ENCODE measurements at places on chromosomes 2 and 18. TPM values are rescaled to one million over a fixed set of nuclear protein-coding genes. Genes with fewer than 3 reads are reported as not detected.

The GREB1L gene
- total RNA-seq: 0.45 TPM

The SERPINB3 gene
- total RNA-seq: not detected

The MZT2A gene
- total RNA-seq: not detected

The TEX44 gene
- not detected for total RNA-seq

The DES gene
- 1,198 TPM for total RNA-seq

The SERPINB10 gene
- not detected for total RNA-seq

The DSC3 gene
- not detected for total RNA-seq

The CYS1 gene
- total RNA-seq: 3.9 TPM

The UGT1A9 gene
- total RNA-seq: 0.73 TPM

The MEP1B gene
- 1.1 TPM for total RNA-seq

The SPC25 gene
- total RNA-seq: not detected

The PTPN4 gene
- 29.6 TPM for total RNA-seq

The REG3A gene
- not detected for total RNA-seq

The CNDP1 gene
- total RNA-seq: 0.72 TPM

The ADD2 gene
- total RNA-seq: not detected

The SLC23A3 gene
- total RNA-seq: 0.58 TPM

The EFHD1 gene
- total RNA-seq: not detected

The RAB6C gene
- total RNA-seq: not detected

- no peak for DNase-seq
Observed at GRCh38 chr2:60957224-60957623, 60.3 kb upstream of the PEX13 start.

DNA sequence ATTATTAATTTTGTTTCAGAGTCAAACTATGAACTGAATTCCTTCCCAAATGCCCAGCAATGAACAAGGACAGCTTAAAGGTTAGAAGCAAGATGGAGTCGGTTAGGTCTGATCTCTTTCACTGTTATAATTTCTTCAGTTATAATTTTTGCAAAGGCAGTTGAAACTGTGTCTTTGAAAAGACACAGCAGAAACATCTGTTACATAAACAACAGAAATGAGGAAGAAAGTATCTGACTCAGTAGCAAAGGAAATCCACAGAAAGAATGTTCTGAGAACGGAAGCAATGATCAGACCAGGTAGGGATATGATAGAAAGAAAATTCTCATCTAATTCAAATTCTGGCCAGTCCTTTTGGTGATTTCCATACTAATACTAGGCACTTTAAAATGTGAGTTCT lies 5.2 kb upstream of the RMC1 start:
- DNase-seq: no peak

- no peak for DNase-seq
Observed at GRCh38 chr2:182941919-182942318, 75.5 kb upstream of the FRZB start.

DNA sequence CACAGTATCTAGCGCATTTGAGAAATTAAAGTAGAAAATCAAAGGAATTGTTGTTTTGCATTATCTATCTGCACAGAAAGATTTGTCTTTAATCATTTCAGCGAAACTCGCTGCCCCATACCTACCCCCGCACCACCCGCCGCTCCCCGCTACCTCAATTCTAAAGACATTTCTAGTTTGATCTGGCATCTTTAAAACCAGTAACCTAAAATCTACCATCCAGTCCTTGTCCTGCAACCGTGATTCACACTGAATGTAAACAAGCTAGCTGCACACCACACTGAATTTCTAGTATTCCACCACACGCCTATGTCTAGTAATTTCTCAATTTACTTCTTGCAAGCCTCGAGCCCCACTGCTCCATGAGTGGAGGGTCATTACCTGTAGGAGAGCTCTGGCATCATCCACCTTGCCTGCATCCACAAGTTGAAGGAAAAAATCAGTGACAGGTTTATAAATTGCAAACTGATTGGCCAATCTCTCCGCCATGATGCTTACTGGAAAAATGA lies 60.1 kb downstream of the ABCG8 start:
- no peak for DNase-seq

DNA sequence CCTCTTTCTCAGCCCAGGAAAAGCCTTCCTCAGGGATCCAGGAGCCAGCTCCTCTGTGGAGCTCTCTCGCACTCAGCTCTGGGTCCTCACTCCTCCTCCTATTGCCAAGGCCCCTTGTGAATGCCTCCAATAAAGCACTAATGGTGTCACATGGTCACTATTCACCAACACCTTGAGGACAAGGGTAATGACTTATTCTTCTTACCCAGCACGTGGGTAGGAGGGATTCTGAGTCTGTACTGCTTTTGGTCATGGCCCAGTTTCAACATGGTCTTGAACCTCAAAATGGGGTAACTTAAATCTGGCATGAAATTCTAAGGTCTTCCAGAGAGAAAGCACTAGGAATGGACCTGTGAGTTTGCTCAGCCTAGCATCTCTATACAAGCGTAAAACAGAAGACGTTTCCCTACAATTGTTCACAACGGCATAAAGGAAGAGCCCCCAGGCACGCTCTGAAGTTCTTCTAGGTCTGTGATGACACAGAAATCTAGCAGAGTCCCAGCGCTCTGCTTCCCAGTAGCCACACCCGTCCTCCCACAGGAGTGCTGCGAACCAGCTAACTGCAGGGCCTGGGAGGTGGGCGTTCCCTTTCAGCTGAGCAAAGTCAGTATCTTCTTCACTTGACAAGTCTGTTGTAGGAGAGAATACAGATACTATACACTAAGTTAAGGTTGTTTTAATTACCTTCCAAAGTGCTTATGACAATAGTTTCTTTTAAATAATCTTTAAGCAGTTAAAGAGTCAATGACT lies 14.6 kb upstream of the KIDINS220 start:
- no peak for DNase-seq

- peak; percentile 66 for DNase-seq
Observed at GRCh38 chr2:65075605-65076344, 19.6 kb downstream of the CEP68 start.

- no peak for DNase-seq
Observed at GRCh38 chr2:26847655-26848335, at the start of gene DPYSL5. Gene DPYSL5, plus strand, starts transcription at chr2:26848132. Its CDS starts 50,368 bp downstream, at chr2:26898500.

GRCh38 chr18:8989017-8989416 lies 113.5 kb upstream of the NDUFV2 start:
- no peak for DNase-seq

GRCh38 chr2:208239770-208240493 lies 14.9 kb downstream of the IDH1 start:
- no peak for DNase-seq

- no peak for DNase-seq
Observed at GRCh38 chr2:226607379-226607778, 192.2 kb downstream of the IRS1 start.

DNA sequence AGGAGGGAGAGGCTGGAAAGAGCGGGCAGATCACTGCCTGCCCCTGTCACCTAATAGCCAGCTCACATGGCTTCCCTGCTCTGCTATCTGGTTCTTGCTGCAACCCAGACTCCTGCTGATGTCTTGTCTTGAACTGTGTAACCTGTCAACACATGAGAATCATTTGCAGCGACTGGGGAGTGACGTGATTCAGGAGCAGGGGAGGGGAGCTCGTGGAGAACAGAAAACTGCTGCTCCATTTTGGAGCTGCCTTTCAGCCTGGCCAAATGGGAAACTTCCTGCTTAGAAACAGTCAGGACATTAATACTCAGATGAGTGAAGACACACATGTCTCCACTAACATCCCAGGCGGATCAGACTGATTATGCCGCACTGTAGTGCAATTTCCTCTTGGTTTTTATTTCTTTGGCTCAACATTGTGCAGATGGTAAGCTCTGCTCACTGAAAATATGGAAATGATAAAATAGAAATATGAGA lies 38.1 kb downstream of the RPL37A start:
- peak; percentile 71 for DNase-seq

DNA sequence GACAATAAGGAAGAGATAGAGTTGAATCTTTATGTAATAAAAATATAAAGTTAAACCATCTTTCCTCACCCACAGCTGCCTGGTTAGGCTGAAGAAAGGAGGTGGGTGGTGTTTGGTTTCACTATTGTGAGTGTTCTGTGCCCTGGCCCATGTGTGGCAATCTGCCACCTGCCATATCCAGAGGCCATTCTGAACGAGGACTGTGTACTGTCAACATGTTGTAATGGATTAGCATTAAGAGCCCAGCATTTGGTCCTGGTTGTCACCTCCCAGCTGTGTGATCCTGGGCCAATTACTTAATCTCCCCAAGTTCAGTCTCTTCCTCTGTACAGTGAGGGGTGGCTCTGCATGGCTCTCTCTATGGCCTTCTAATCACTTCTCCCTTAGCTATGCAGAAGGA lies 118.2 kb upstream of the SEC11C start:
- DNase-seq: no peak

DNA sequence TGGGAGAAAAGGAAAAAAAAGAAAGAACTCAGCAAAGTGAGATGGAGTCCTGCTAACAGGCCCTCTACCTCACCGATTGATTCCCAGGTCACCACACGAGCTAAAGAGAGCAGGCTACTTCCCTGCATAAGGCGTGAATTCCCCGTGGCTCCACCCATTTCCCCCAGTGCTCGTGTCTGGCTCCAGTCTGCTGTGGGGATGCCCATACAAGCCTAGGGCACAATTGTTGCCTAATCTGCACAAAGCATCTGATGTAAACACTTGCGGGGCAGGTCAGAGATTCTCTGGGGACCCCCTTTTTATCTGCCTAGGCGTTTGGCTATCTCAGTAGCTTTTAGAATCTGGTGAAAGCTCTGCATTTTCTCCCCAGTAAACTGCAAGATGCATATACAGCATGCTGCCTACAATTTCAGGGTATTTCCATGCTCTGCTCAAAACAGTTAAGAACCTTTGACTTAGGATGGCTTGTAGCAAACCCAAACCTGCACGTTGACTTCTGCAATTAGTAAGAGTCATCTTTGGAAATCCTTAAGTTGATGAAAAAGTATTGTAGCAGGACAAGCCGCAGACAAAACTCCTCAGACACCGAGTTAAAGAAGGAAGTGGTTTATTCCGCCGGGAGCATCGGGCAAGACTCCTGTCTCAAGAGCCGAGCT lies 34.8 kb downstream of the MYO3B start:
- DNase-seq: no peak

GRCh38 chr2:200405599-200406298 lies 99.3 kb downstream of the SPATS2L start:
- DNase-seq: no peak

DNA sequence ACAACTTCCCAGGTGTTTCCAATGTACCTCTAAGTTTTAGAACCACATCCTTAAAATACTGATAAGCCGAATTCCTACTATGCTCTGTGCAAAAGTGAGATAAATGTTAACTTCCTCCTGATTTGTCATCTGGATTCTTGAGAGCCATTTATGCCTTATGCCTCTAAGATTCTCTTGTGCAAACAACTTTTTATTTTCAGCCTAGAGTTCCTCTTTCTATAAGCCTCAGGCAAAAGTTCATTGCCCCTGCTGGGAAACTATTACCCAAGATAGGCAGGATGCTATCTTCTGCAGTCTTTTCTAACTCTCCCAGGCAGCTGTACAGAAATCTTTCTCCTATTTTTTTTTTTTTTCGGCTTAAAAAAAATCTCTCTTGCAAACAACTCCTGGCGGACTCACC lies 216.1 kb downstream of the KCNJ3 start:
- DNase-seq: peak; percentile 6

GRCh38 chr2:112161431-112162145 lies 23.4 kb downstream of the FBLN7 start:
- no peak for DNase-seq

DNA sequence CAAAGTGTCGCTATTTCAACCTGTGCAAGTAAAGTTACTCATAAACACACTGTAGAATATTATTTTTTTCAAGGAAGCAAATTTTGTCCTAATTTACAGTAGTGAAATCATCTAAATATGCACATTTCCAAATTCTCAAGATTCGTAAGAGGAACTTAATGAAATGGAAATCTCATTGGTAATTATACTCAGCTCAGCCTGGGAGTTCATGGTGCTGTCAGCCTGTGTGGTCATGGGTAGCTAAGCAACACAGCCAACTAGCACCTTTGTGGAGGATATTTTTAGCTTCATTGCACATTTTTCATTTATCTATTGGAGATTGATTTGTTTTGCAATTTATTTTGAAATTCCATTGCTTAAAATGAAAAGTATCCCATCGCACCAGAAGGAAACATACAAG lies 975.7 kb upstream of the ZEB2 start:
- DNase-seq: peak; percentile 12

GRCh38 chr2:234770031-234770506 lies 181.7 kb upstream of the SH3BP4 start:
- DNase-seq: peak; percentile 38

- no peak for DNase-seq
Observed at GRCh38 chr2:31956312-31956711, 54.5 kb downstream of the MEMO1 start.

DNA sequence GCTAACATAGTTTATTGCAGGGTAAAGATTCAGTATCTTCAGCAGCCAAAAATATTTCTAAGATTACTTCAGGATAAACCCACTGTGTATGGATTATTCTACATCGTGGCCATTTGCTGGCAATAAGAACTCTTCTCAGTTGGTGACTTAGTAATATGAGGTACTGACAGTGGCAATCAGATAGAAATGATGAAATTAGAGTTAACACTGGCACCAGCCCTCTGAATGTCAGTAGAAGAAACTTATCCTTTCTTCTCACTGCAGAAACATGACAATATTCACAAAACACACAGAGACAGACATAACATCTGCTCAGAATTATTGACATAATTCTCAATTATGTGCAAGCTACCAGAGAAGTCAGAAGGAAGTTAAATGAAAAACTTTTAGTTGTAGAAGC lies 246.3 kb upstream of the COL3A1 start:
- DNase-seq: no peak

GRCh38 chr2:172039011-172039704 lies 39.4 kb downstream of the METAP1D start:
- no peak for DNase-seq

GRCh38 chr18:48106498-48106897 lies 176.0 kb upstream of the SMAD2 start:
- DNase-seq: no peak

DNA sequence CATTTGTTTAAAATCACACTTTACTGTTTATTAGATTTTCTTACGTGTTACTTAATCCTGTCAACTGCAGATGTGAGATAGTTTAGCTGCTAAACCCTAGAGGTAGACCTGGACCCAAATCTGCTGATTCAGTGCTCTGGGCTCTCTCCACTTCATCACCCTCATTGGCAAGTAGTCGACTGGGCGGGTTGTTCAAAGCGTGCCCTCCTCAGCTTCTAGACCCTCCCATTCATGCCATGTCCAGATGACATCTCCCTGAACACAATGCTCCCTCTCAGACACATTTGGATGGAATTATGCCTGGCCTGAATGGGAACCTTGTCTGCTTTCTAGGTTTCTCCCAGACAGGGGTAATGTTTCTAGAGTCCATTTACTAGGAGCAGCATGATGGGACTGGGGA lies 43.7 kb downstream of the RPIA start:
- DNase-seq: no peak

GRCh38 chr2:235521844-235522243 lies 28.0 kb downstream of the AGAP1 start:
- DNase-seq: no peak

- DNase-seq: no peak
Observed at GRCh38 chr18:46343931-46344372, 239.8 kb downstream of the HAUS1 start.
